ENCODE measurements at places on chromosomes 1 and 21.

- DNase-seq, result no peak
Measured at GRCh38 chr1:177281901-177282300, 111.1 kb downstream of the BRINP2 start.

GRCh38 chr1:29642519-29642918 lies 406.2 kb downstream of the PTPRU start:
- no peak for DNase-seq

- DNase-seq, result no peak
Measured at GRCh38 chr21:28639737-28640136, 352.9 kb downstream of the LTN1 start.

GRCh38 chr1:109997867-109998229 lies 13.3 kb downstream of the AHCYL1 start:
- no peak for DNase-seq

DNA sequence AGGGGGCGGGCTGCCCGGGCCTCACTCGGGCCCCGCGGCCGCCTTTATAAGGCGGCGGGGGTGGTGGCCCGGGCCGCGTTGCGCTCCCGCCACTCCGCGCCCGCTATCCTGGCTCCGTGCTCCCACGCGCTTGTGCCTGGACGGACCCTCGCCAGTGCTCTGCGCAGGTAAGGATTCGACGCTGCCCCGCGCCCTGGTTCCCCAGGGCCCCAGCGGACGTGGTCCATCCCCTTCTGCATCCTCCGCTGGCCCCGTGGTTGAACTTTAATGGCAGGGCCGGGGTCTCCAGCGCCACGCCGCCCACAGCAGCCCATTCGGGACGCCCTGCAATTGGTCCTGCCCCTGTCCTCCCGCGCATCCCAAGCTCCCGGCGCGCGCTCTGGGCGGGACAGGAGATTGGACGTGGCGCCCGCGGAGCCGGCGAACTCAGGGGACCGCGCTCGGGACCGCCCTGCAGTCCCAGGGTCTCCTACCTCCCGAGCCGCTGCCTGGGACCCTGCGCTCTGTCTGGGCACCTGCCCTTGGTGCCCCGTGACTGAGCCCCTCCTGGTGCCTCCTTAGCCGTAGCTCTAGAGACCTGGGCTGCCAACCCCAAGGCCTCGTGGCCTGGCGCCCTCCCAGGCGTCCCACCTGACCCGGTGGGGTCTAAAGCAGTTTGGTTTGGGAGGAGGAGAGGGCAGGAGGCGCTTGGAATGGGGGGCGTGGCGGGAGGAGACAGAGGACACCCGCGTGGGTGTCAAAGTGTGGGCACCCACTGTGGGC lies at the start of gene ALPL:
TSS of gene ALPL (plus strand) at position 73 of the 762 bp plus-strand sequence. CDS start 44,659 bp downstream, outside the sequence.
- DNase-seq, result no peak

DNA sequence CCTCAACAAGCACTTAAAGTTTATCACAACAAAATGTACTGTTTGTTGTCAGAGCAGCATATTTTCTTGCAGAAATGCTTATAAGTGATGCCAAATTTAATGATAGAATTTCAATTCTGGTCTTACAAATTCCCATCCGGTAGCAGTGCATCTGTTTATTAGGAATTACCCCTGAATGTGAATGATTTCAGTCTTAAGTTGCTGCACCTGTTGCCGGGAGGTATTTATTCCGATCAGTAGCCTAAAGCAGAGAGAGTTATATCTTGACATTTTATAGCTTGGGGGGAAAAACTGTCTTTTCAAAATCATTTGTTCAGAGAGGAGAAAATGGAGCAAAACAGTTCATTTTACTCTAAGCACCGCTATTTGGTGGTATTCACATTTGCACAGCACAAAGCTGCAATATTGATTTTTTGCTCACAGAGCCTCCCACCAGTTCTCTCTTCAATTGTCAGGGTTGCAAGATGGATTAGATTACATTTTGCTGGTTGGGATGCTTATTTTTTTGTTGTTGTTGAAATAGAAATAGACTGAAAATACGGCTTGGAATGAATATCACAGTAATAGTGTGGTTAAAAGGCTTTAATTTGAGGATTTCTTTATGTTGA lies 98.6 kb downstream of the ADGRL2 start:
- DNase-seq, result no peak

- no peak for DNase-seq
Measured at GRCh38 chr1:25065795-25066238, 135.7 kb upstream of the RUNX3 start.

DNA sequence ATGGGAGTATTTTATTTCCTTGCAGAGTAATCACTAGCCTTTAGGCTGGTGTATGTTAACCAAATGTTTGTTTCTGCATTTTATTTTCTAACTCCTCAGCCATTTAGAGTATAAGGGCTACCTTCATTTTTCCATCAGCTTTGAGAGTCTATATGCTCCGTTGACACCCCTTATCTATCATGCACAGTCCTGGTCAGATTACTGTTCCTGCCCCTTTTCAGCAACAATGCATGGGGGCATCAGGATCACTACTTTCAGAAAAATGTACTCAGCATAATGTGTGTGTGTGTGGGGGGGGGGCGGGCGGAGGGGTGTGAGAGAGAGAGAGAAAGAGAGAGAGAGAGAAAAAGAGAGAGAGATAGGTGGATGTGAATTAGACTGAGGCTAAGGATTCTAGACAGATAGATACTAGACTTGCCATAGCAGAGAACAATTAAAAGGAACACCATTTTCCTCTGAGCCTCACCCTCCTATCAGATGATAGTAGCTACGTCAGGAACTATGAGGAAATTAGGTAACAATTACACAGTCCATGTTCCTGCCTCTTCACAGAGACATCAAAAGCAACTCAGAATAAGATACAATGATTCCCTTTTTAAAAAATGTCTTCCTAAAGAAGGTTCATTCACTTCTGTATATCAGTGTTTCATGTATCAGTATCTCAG lies 40.8 kb downstream of the FCER1A start:
- no peak for DNase-seq

DNA sequence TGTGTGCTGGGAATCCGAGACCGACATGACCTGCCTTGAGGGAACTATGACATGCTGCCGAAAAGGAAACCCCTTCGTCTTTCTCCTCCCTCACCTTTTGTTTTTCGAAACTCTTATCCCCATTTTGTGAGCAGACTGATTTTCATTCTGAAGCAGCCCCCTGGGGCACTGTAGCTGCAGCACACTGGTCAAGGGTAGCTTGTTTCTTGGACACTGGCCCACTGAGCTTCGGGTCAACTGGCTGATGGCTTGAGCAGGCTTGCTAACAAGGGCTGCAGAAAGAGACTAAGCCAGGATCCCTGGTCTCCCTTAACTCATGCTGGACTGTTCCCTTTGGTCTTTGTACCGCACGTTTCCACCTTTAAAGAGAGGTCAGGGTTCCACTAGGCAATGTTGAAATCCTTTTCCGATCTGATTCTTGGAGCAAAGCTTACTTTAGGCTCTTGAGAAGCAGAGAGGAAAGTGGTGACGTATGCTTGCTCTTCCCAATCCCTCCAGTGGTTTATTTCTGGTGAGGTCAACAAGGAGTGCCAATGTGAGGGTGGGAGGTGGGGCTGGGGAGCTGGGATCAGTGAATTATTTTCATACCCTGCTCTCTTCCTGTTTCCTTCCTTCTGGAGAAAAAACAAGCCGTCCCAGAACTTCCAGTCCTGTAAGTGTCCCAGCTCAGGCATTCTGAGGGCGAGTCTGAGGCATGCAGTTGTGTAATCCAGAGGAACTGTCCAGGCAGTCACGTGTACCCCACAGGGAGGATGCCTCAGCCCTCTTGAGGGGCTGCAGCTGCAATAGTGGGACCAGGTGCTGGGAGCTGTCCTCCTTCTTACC lies 7.6 kb downstream of the CYP4B1 start:
- DNase-seq, result no peak

DNA sequence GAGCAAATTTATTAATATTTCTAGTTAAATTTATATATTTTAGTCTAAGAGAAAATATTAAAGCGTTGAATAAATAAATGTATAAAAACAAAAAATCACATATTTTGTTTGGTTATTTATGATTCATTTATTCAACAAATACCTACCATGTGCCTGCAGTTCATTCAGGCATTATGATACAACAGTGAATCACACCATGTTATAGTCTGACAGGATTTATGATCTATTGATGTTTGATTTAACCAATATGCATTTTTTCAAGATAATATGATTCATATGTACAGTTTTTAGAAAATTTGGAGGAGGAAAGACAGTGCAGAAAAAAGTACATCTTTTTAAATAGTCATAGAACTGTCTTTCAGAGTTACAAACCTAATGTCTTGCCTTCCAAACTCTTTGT lies 7.4 kb upstream of the TRIM58 start:
- no peak for DNase-seq

DNA sequence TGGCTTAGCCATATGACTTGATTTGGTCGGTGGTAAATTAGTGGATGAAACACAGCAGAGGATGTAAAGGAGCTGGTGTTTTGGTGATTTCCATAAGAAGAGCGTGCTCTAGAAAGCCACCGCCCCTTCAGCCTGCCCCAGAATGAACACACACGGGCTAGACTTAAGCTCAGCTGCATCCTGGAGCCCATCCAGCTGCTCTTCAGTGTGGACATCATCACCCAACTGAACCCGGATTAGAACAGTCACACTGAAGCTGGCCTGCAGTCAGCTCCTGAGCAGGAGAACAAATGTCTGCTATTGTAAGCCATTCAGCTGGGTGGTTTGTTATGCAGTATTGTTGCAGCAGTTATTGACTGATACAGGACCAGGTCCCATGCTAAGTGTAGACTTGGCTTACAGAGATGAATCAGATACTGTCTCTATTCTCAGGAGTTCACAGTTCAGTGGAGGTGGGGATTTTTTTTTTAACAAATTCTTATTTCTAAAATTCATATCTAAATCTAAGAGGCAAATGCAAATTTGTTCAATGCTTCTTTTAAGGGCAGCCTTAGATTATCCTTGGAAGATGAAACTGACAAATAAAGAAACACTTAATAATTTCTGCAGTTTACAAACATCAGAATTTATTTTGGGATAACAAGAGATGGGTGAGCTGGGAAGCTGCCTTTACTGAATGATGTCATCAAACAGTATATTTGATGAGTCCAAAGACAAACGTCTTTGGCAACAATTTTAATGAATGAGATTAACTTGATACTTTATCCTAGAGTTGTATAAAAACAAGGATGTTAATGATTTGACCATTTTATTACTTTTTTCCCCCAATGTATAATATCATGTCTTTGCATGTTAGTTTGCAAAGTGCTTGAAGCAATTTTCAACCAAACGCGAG lies 251.2 kb downstream of the TRABD2B start:
- no peak for DNase-seq

DNA sequence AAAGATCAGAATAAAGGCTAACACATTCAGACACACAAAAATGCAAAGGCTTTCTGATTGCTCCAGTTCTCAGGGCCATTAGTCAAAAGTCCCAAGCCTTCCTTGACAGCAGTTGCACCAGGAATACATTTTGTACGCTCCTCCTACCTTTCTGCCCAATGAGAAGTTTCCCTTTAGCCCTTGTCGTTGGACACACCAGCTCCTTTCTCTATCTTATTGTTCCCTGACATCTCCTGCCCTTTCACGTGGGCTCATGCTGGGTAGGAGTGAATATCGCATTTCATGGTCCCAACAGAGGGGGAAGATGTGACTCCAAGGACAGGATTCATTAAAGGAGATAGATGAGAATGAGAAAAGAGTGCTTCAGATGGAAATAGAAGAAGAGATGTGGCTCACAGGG lies 33.5 kb upstream of the IFI16 start:
- DNase-seq, result no peak

DNA sequence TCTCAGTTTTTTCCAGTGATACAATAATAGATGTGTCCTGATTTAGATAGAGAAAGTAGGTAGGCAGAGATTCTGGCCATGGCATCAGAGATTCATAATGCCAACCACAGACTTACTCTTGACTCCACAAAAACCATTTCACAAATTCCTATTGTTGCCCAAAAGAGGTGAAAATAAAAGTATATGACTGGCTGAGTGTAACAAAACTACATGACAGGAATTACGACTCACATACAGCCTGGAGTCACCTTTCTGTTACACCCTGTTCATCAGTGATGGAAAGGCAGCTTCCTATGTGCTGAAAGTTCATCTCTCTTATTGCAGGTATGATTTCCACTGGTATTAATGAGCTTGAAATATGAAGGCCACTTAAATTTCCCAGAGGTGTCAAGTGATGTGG lies 72.3 kb downstream of the MPZL1 start:
- no peak for DNase-seq

GRCh38 chr1:47024141-47024801 lies 802 bp downstream of the CYP4X1 start:
- DNase-seq, result no peak

- DNase-seq, result no peak
Measured at GRCh38 chr21:17578162-17578561, 34.5 kb downstream of the BTG3 start.

- DNase-seq, result no peak
Measured at GRCh38 chr21:44271558-44272283, 10.0 kb upstream of the DNMT3L start.

- no peak for DNase-seq
Measured at GRCh38 chr1:162327144-162327787, 49.4 kb downstream of the SPATA46 start.

- DNase-seq, result no peak
Measured at GRCh38 chr1:89407360-89407759, 43.5 kb downstream of the GBP6 start.

- no peak for DNase-seq
Measured at GRCh38 chr1:198155253-198155652, 1.5 kb upstream of the NEK7 start.

DNA sequence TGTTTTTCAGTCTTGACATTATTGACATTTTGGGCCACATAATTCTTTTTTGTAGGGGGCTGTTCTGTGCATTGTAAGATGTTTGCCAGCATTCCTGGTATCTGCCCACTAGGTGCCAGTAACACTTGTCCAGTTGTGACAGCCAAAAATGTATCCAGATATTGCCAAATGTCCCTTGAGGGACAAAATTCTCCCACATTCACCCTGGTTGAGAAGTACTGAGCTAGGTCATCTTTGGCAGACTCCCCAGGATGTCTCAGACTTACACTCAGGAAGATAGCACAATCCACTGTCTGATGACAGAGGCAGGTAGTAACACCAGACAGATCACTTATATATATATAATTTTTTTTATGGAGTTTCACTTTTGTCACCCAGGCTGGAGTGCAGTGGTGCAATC lies 5.9 kb downstream of the CD48 start:
- DNase-seq, result no peak

GRCh38 chr1:92916899-92917298 lies 44.4 kb downstream of the DIPK1A start:
- DNase-seq, result no peak

DNA sequence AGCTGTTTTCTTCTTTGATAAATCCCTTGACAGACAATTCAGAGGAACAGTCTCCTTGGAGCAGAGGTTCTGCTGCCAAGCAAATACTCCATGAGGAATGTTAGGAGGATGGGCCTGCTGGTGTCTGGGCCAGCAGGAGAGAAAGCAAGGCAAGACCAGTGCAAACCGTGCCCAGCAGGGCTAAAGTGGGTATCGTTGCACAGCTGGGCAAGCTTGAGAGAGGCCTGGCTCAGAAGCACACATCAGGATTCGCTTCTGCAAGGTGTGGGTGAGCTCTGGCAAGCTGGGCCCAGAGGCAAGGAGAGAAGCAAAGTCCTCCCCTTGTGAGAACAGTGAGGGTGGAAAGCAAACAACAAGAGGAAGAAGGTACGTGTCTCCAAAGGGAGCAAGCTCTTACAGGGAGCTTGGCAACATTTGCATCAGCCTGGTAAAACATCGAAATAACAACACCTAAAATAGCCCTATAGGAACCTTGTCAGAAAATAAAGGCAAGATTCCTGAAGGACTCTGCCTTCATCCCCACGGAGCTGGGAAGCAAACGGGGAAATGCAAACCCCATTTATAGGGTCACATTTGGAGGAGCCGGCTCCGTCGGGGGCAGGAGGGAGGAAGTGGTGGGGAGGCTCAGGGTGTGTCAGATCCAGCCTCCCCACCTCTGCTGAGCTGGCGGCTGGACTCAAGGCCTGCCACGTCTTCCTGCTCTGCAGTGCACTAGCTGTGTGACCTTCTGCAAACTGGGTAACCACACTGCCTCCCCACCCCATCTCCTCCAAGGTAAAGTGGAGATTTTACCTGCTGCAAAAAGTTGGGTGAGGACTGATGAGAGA lies 62.3 kb upstream of the HIVEP3 start:
- no peak for DNase-seq

Data from NCI-H187 (cell line).